Activated naive CD4-positive, alpha-beta T cell treated with anti-CD3 and anti-CD28 coated beads for 36 hours (primary cell): ENCODE measurements at places on chromosomes 5 and 9. TPM values are rescaled to one million over a fixed set of nuclear protein-coding genes. Genes with fewer than 3 reads are reported as not detected.

DNA sequence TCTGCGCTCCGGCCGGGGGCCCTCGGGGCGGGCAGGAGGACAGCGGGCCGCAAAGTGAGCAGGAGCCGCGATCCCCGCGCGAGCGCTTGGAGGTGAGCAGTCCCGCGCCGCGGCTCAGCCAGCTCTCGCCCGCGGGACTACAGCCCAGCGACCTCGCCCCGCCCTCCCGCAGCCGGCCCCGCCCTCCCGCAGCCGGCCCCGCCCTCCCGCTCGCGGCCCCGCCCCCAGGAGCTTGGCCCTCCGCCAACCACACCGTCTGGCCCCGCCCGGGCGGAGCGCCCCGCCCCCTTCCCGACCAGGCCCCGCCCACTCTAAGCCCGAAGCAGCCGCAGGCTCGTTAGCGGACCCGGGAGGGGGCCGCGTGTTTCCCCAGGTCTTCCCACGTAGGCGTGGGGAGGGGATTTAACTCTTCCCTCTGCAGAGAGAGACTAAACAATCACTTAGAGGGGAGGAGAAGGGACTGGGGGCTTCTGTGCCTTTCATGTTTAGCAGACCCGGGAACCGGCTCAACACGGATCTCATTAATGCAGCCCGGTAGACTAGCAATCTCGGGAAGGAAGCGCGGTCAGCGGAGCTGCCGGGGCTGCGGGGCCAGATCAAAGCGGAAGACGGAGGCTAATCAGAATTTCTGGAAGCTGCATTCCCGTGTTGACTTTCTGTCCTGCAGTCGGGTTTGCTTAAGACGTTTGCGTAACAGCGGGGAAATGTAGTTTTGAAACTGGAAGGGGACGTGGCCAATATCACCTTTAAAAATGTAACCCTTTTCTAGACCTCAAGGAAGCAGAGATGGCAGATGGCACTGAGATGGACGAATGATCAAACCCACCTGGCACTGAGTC lies at the start of gene MYO10:
Gene MYO10 (minus strand): TSS at position 139 of the 839 bp plus-strand sequence. CDS start 480 bp downstream, outside the sequence.
- H3K4me1 ChIP-seq = peaks cover 17% of the 10 kb centered on the region
- peak within 1 kb of the TSS; percentile 69 for H3K4me3 ChIP-seq
- H3K27ac ChIP-seq = no peak within 1 kb of the TSS
- H3K27me3 ChIP-seq = peaks cover 65% of the 10 kb centered on the region

DNA sequence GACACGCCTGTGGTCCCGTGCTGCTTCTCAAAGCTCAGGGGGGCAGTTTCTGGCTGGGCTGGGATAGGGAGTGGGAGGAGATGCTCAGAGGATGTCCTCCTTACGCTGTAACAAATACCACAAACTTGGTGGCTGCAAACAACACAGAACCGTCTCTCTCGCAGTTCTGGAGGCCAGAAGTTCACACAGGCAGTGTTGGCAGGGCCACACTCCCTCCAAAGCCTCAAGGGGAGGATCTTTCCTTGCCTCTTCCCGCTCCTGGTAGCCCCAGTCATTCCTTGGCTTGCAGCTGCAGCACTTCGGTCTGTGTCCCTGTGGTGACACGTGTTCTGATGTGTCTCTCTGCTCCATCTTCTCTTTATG lies 10.4 kb upstream of the ORM1 start:
- DNase-seq = no peak
- no peak overlapping the region for H3K27ac ChIP-seq
- no peak overlapping the region for H3K4me3 ChIP-seq
- H3K36me3 ChIP-seq = no peaks in the 10 kb centered on the region
- no peaks in the 10 kb centered on the region for H3K27me3 ChIP-seq

- no peak overlapping the region for H3K4me3 ChIP-seq
- DNase-seq = no peak
- no peaks in the 10 kb centered on the region for H3K36me3 ChIP-seq
- H3K27me3 ChIP-seq = no peaks in the 10 kb centered on the region
- H3K4me1 ChIP-seq = no peaks in the 10 kb centered on the region
- H3K27ac ChIP-seq = no peak overlapping the region
Measured at GRCh38 chr5:123171259-123171658, 82.2 kb downstream of the PRDM6 start.

DNA sequence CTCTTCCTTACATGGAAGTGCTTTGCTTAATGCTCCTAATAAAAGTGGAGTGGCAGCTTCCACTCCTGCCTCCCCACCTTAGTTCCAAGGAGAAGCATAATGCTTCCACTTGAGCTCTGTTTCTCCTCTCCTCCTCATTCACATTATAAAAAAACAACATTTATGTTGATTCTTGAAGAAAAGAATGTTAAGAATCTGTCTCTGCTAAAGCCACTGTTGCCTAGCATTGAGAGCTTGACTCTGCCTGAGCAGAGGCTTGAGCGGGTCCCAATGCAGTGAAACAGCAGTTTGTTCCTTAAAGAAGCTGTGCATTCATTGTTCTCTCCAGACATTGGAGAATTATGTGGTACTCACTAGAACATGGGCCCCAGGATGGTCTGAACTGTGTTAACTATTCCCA lies 101.5 kb upstream of the GHR start:
- no peak overlapping the region for H3K27ac ChIP-seq
- H3K4me1 ChIP-seq = no peaks in the 10 kb centered on the region
- H3K36me3 ChIP-seq = no peaks in the 10 kb centered on the region
- H3K4me3 ChIP-seq = no peak overlapping the region
- no peak for DNase-seq

DNA sequence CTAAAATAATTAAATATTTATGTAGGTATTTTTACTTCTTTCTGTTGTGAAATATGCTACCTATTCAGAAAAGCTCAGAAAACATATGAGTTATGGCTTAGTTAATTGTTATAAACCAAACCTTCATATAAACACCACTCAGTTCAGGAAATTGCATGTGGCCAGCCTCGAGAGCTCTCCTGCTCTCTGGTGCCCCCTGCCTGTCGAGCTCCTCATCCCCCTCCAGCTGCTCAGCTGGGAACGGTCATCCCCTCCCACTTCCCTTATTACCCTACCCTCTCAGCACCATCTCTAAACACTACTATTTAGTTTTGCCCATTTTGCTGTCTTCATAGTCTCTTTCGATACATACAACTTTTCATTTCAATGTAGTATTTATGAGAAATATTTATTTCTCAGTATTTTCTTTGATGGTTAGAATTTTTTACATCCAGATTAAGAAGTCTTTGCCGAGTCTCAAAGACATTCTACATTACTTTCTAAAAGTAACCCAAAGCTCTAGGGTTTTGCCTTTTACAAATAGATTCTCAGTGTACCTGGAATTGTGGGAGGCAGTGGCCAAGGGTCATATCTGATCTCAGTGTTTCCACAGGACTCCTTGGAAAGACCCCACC lies 51.2 kb upstream of the SEMA4D start:
- H3K27ac ChIP-seq = peak overlapping the region; percentile 74

- no peak overlapping the region for H3K4me3 ChIP-seq
- peaks cover 2% of the 10 kb centered on the region for H3K27me3 ChIP-seq
- H3K27ac ChIP-seq = no peak overlapping the region
- no peaks in the 10 kb centered on the region for H3K36me3 ChIP-seq
- peaks cover 4% of the 10 kb centered on the region for H3K4me1 ChIP-seq
Measured at GRCh38 chr5:149153193-149153750, 12.0 kb downstream of the ABLIM3 start.

DNA sequence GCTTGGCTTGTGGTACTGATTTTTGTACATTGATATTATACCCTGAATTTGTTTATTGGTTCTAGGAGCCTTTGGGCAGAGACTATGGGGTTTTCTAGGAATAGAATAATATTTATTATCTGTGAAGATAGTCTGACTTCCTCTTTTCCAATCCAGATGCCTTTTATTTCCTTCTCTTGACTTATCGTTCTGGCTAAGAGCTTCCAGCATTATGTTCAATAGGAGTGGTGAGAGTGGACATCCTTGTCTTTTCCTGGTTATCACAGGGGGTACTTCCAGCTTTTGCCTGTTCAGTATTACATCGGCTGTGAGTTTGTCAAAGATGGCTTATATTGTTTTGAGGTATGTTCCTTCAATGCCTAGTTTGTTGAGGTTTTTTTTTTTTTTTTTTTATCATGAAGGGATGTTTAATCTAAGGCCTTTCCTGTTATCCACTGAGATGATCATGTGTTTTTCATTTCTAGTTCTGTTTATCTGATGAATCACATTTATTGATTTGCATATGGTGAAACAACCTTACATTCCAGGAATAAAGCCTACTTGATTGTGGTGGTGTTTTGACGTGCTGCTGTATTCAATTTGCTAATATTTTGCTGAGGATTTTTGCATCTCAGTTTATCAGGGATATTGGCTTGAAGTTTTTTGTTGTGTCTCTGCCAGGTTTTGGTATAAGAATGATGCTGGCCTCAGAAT lies 77.5 kb downstream of the CERT1 start:
- no peak overlapping the region for H3K4me3 ChIP-seq
- H3K36me3 ChIP-seq = peaks cover 6% of the 10 kb centered on the region
- DNase-seq = no peak

- peaks cover 38% of the 10 kb centered on the region for H3K36me3 ChIP-seq
- H3K27ac ChIP-seq = no peak overlapping the region
- H3K27me3 ChIP-seq = no peaks in the 10 kb centered on the region
- peaks cover 8% of the 10 kb centered on the region for H3K4me1 ChIP-seq
- H3K4me3 ChIP-seq = no peak overlapping the region
Measured at GRCh38 chr9:120815075-120815474, 21.9 kb upstream of the FBXW2 start.

DNA sequence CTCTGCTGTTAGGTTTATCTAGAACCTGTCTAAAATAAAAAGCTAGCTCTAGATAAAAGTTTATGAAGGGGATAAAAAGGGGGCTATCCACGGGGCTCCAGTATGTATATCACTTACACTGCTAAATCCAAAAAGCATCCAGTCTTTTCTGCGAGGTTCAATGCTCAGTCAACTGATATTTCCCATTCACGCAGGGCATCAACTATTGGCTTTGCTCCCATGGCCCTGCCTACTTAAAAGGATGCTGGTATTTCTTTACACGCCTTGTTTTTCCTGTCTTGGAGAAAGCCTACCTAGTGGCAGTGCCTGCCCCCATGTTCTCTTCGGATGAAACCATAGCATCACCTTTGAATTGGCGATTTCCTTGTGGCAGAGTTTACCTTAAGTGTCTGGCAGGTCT lies 8.1 kb downstream of the SPRY4 start:
- peaks cover 11% of the 10 kb centered on the region for H3K27me3 ChIP-seq
- H3K4me1 ChIP-seq = peaks cover 34% of the 10 kb centered on the region
- no peak overlapping the region for H3K4me3 ChIP-seq
- H3K36me3 ChIP-seq = no peaks in the 10 kb centered on the region

- no peaks in the 10 kb centered on the region for H3K4me1 ChIP-seq
- no peak for DNase-seq
- H3K4me3 ChIP-seq = no peak overlapping the region
- no peak overlapping the region for H3K27ac ChIP-seq
- no peaks in the 10 kb centered on the region for H3K27me3 ChIP-seq
Measured at GRCh38 chr5:6000867-6001266, 377.5 kb downstream of the MED10 start.

GRCh38 chr9:37622462-37622861 lies 28.3 kb upstream of the FRMPD1 start:
- no peaks in the 10 kb centered on the region for H3K36me3 ChIP-seq
- H3K4me1 ChIP-seq = no peaks in the 10 kb centered on the region
- DNase-seq = no peak
- H3K27me3 ChIP-seq = no peaks in the 10 kb centered on the region

Gene UBE2QL1
- total RNA-seq = not detected

Gene AIF1L
- total RNA-seq = 1.4 TPM
